Mesothelial cell of epicardium (in vitro differentiated cells): ENCODE measurements at places on chromosomes 5 and 9. TPM values are rescaled to one million over a fixed set of nuclear protein-coding genes. Genes with fewer than 3 reads are reported as not detected.

- DNase-seq: no peak
Measured at GRCh38 chr5:69105996-69106906, 12.4 kb downstream of the SLC30A5 start.

GRCh38 chr5:176830422-176830994, 20.1 kb downstream of the UNC5A start:
- no peak for DNase-seq

The PAEP gene
- total RNA-seq: not detected in 3 replicates

The ANKRD18B gene
- 0.82 to 3.2 TPM (median 1.6 TPM) in 3 replicates for total RNA-seq

The PCDHB14 gene
- total RNA-seq: 7.1 to 8.6 TPM (median 7.7 TPM) in 3 replicates

The SPINK4 gene
- not detected in 3 replicates for total RNA-seq

DNA sequence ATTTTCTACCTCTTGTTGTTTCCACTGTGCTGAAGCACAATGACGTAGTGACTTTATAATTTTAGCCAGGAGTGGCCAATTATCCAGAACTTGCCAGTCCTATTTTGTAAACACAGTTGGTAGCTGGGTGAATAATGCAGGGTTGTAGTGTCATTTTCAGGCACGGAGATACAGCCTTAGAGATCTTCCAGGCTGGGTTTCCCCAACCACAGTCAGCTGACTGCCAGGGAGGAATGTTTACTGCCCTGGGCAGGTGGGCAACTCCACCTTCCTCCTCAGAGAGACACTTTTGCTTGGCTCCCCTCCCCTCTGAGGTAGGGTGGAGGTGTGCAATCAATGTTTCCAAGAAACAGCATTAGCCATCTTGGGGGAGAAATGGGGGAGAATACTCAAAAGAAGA, 228.1 kb upstream of the NR4A3 start:
- no peak for DNase-seq

The GLRA1 gene
- not detected in 3 replicates for total RNA-seq

DNA sequence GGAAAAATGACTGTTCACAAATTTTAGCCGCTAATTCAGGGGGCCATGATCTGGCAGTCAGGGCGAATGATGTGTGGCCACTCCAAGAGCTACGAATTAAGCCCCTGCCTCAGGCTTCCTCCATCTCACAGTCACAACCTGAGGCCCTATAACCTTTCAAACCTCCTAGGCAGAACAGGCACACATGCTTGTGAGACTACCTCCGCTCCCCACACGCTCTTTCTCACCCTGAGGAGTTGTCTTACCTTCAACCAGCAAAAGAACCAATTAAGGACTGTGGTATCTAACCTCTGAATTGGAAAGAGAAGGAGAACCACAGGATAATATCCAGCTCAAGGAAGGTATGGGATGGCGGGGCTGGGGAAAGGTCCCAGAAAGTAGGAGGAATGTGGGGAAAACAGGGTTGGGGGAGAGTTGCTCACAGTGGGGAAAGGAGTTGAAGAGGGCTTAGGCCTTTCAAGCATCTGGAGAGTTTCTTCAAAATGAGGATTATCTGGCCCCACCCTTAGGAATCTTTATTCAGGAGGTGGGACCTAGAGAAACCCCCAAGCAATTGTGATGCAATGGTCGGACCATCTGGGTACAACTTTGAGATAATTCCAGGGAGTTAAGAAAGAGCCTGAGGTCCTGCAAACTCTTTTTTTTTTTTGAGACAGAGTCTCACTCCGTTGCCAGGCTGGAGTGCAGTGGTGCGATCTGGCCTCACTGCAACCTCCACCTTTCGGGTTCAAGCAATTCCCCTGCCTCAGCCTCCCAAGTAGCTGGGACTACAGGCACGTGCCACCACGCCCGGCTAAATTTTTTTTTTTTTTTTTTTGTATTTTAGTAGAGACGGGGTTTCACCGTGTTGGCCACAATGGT, 5.5 kb downstream of the PCDH1 start:
- DNase-seq: no peak

DNA sequence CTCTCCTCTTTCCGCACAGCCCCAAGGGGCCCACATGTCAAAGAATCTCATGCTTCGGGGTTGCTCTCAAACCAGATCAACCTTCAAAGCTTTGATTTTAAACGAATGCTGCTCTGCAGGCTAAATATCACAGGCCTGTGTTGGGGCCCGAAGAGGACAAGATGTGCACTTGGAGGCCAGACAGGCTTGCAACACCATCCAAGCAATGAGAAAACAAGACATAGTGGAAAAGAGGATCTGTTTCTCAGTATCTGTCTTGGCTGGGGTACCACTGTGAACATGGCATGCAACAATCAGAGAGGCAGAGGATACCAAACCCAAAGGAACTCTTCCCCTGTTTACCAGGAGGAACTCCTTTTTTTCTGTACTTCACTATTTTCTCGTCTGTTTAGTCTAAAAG, 321.8 kb downstream of the SLIT3 start:
- no peak for DNase-seq

DNA sequence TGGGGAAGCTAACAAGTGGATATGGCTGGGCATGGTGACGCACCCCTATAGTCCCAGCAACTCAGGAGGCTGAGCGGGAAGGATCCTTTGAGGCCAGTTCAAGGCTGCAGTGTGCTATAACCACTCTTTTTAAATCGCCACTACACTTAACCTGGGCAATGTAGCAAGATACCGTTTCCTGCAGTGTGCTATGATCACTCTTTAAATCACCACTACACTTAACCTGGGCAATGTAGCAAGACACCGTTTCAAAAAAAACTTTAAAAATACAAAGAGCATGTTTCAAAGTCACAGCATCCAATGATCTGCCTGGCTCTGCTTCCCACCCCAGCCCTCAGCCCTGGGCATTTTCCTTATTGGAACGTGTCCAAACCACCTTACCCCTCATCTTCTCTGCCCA, 14.5 kb downstream of the GRHPR start:
- no peak for DNase-seq

DNA sequence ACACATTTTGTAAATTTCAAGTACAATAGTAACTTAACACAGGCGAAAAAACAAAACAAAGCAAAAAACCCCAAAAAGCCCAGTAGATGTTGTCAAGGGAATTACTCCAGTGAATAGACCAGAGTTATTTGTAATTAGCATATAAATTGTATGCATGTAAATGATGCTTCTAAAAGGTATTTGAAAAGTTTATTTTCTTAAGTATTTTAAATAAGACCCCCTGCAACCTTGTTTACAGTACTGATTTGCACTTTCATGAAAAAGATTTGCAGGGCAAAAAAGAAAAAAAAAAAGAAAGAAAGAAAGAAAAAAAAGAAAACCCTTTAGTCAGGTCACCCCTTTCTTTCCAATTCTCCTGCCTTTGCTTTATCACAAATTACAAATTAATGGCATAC, 372.3 kb upstream of the IRX2 start:
- no peak for DNase-seq

The ATP10B gene
- 0.09 to 0.14 TPM in 2 of 3 replicates, not detected in the other for total RNA-seq

DNA sequence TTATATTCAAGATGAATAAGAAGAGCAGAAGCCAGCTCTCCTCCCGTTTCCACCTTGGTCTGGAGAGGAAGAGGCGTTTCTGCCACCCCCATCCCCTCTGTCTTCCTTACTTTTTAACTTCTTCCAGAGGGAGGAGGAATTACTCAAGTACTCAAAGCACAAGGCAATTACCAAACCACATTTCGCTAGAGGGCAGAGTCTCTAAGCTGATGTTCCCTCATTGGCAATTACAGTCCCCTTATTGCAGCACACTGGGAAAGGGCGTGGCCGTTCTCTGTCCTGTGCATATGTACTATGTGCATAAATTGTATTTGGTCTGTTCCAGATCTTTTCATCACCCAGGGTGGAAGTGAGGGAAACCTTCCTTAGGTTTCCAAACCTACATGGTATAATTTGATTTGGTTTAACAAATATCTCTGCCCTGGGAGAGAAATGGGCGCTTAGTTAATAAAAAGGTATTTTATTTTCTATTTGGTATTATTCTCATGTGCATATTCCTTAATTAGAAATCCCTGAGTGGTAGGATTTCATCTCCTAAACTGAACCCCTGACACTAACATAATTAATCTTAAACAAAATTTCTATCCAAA, 29.8 kb upstream of the ALDOB start:
- DNase-seq: no peak

DNA sequence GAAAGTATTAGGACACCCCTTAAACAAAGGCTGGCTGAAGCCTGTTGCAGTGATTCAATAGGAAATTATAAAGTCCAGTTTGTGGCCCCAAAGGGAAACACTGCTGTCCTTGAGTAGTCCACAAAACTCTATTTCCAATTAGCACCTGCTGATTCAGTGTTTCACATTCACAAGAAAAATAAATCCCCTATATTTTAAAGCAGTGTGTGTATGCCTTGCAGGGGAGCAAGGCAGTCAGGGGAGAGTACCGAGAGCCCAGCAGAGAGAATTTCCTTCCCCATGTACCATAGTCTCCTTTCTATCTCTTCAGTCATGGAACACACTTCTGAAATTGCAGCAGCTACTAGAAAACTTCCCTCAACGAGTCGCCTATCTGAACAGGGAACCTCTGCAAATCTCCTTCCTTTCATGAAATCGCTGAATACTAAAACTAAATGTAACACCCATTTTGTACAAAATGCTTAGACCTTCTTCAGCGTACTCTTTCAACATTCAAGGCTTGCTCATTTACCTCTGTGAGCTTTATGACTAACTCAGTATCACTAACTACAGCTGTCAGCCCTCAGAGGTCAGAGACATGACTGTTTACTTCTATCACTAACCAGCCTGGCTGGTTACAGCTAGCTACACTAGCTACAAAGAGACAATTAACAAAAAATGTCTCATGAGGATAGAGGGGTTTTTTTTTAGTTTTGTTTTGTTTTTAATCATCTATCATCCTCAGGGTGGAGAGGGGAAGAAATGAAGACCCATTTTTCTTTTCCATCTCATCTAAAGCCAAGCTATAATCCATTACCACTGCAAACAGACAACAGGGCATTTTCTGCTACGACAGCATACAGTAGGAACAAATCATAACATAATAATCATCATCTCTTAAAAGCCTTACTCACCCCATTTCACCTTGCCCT, 188.7 kb downstream of the EBF1 start:
- no peak for DNase-seq

The SLC1A1 gene
- 3.5 to 4.8 TPM (median 3.9 TPM) in 3 replicates for total RNA-seq

GRCh38 chr9:82679472-82679871, 383.5 kb downstream of the RASEF start:
- no peak for DNase-seq

The CFAP157 gene
- 0.34 to 0.49 TPM (median 0.41 TPM) in 3 replicates for total RNA-seq

GRCh38 chr5:157540707-157541446, 34.7 kb downstream of the ADAM19 start:
- DNase-seq: no peak

- no peak for DNase-seq
Measured at GRCh38 chr9:6997330-6997729, 239.6 kb downstream of the KDM4C start.

The PCSK5 gene
- total RNA-seq: 13.5 to 15.7 TPM (median 14.6 TPM) in 3 replicates

DNA sequence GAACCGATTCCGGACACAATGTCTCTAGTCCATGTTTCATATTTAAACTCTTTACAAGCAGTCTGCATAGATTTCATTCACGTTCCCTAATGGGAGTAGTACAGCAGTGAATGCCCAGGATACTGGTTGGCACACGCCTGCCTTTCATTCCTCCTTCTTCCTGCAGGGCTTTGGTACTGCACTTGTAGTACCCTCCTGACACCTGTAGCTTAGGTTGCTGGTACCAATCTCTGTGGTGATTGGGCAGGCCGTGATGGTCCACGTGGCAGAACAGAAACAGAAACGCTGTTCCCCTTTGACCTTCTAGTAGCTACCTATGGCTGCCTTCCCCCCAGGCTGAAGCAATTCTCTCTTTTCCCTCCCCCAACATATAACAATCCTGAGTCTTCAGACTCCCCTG, 107.3 kb upstream of the MEGF10 start:
- no peak for DNase-seq
